Right renal pelvis (tissue), 4 donors: ENCODE measurements at places on chromosomes 13 and 19. TPM values are rescaled to one million over a fixed set of nuclear protein-coding genes. Genes with fewer than 3 reads are reported as not detected.

Gene KIR2DL3
- polyA plus RNA-seq: not detected

Gene HIF3A
- polyA plus RNA-seq: 29.8 TPM

Gene GNG7
- polyA plus RNA-seq: 6.8 TPM

Gene RAP2A
- 46.2 TPM for polyA plus RNA-seq

Gene PSG11
- not detected for polyA plus RNA-seq

Gene VSIG10L
- 4.3 TPM for polyA plus RNA-seq

Gene FFAR2
- 0.21 TPM for polyA plus RNA-seq

Gene NEK5
- polyA plus RNA-seq: 3.4 TPM

Gene F2RL3
- 0.89 TPM for polyA plus RNA-seq

Gene SHANK1
- 5.3 TPM for polyA plus RNA-seq

Gene PDE4A
- 2.8 TPM for polyA plus RNA-seq

Gene ZNF560
- 0.89 TPM for polyA plus RNA-seq

Gene ATG4D
- 30.2 TPM for polyA plus RNA-seq

Gene PSG6
- not detected for polyA plus RNA-seq

Gene CYP2A6
- 0.12 TPM for polyA plus RNA-seq

Gene NLRP9
- not detected for polyA plus RNA-seq

Gene LILRA1
- polyA plus RNA-seq: 0.36 TPM

Gene CD37
- 39.6 TPM for polyA plus RNA-seq

Gene ZNF221
- 5.1 TPM for polyA plus RNA-seq

Gene SPACA4
- polyA plus RNA-seq: not detected

Gene KLK10
- not detected for polyA plus RNA-seq

Gene ZNF579
- polyA plus RNA-seq: 14.4 TPM

Gene CEACAM21
- 2.1 TPM for polyA plus RNA-seq

Gene PALM3
- 23.1 TPM for polyA plus RNA-seq

Gene CACNG7
- polyA plus RNA-seq: 0.61 TPM

Gene ING1
- 27.4 TPM for polyA plus RNA-seq

Gene VAV1
- polyA plus RNA-seq: 1.4 TPM

Gene RFPL4A
- polyA plus RNA-seq: not detected

Gene ACER1
- not detected for polyA plus RNA-seq

Gene PEG3
- 93.8 TPM for polyA plus RNA-seq

Gene ERFL
- 0.12 TPM for polyA plus RNA-seq

Gene BRCA2
- polyA plus RNA-seq: 5.9 TPM
